ENCODE measurements at places on chromosomes 7 and 10.

GRCh38 chr7:7768977-7769709 is 50.7 kb upstream of the RPA3 start:
- DNase-seq, result no peak

DNA sequence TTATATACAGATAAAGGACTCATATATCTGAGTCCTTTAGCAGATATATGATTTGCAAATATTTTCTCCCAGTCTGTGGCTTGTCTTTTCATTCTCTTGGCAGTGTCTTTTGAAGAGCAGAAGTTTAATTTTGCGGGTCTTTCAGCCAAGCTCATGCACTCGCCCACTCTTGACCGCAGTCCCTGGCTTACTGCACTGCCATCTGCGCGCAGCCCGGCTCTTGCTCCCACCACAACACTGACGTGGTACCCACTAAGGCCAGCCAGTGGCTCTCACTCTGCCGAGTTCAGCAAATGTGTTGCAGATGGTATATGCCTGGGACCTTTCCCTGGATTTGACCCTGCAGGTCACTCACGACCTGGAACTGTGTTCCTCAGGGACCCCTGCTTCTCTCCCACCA is 74.3 kb downstream of the CDH23 start:
- DNase-seq, result no peak

- DNase-seq, result no peak
These were observed 141.4 kb downstream of the BUB3 start for GRCh38 chr10:123295644-123296043.

GRCh38 chr10:49240946-49241345 is 52.8 kb upstream of the TMEM273 start:
- no peak for DNase-seq

GRCh38 chr7:73683788-73684693 is 644 bp downstream of the BUD23 start:
- no peak for DNase-seq

Data from effector memory CD8-positive, alpha-beta T cell (primary cell).